ENCODE measurements at places on chromosomes 3 and 15. TPM values are rescaled to one million over a fixed set of nuclear protein-coding genes. Genes with fewer than 3 reads are reported as not detected.
A peak's percentile ranks its signal among the peaks of the same experiment; 100 is the strongest.

The ZMAT3 gene
- total RNA-seq = 18.5 TPM

DNA sequence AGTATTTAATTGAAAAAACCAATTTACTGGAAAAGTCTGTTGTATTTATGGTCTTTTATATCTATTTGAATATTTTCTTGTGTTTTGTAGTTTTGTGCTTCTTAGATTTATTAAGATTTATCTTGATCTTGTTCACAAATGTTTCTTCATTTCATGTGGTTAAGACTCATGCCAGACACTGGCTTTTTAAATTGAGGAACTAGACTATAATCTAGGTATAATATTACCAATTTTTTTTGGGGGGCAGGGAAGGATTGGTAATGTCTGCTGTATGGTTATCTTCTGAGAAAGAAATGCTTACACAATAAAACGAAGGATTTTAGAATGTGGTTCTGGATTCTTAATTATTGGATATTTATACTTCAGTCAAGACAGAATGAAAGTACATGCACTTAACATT is 24.9 kb downstream of the AP4E1 start:
- no peaks in the 10 kb centered on the region for H3K27me3 ChIP-seq
- no peak overlapping the region for H3K4me3 ChIP-seq
- no peak for DNase-seq
- H3K36me3 ChIP-seq = peaks cover 17% of the 10 kb centered on the region

GRCh38 chr15:51924156-51925068 is 47.2 kb downstream of the LEO1 start:
- no peak for DNase-seq
- H3K27ac ChIP-seq = no peak overlapping the region
- H3K4me3 ChIP-seq = no peak overlapping the region

DNA sequence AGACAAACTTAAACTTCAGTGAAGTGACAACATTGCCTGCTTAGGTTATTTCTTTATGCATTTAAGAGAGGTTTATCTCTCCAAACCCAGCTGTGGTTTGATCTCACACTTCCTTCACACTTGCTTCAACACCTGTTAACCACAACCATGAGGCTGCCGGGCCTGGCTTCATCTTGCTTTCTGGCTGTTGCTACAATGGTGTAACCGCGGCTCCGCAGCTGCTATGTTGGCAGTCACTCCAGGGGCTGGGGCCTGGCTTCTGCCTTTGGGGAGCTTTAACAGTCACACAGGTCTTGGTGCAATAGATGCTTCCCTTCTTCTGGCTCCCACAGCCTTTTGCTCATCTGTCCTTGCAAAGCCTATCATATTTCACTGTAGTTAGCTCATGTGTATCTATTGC is 72.9 kb upstream of the MNS1 start:
- DNase-seq = peak; percentile 53
- no peaks in the 10 kb centered on the region for H3K27me3 ChIP-seq
- peaks cover 7% of the 10 kb centered on the region for H3K4me1 ChIP-seq
- no peak overlapping the region for H3K27ac ChIP-seq
- no peaks in the 10 kb centered on the region for H3K36me3 ChIP-seq

- no peaks in the 10 kb centered on the region for H3K27me3 ChIP-seq
- no peak overlapping the region for H3K4me3 ChIP-seq
- H3K4me1 ChIP-seq = no peaks in the 10 kb centered on the region
- H3K36me3 ChIP-seq = no peaks in the 10 kb centered on the region
Observed at GRCh38 chr3:141370065-141370533, 1.8 kb downstream of the ZBTB38 start.

GRCh38 chr3:194333212-194333980 is 17.7 kb downstream of the CPN2 start:
- no peaks in the 10 kb centered on the region for H3K36me3 ChIP-seq
- peaks cover 6% of the 10 kb centered on the region for H3K4me1 ChIP-seq
- peak; percentile 85 for DNase-seq
- H3K27me3 ChIP-seq = peaks cover 12% of the 10 kb centered on the region
- H3K4me3 ChIP-seq = peak overlapping the region; percentile 38
- no peak overlapping the region for H3K27ac ChIP-seq

The GPR27 gene
- total RNA-seq = 0.38 TPM

DNA sequence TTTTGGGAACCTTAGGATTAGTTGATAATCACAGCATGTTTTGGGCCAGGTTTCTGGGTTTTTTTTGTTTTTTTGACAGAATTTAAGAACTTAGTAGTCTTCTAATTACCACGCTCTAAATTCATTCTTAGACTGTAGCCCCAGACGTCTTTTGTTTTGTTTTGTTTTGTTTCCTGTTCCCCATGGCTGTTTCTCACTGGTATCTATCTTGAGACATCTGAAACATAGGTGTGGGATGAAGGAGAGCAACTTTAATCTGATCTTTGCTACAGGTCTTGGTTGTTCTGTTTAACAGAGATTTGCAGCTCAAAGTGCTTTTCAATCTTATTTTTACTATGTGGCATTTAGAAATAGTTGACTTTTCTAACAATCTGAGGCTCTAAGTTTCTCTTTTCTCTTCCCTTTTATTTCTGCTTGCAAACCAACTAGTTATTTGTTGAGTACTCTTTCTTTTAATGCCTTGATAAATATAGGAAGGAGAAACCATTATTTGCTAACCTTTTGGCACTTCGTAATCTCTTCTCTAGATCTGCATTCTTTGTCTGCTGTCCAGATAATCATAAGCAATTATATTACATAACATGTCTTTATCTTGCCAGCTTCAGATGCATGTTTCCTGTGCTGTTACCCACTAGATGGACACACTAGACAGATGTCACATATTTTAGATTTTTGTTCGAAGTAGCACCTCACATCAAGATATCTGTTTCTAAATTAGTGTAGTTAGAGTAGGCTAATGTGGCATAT is 40.9 kb downstream of the FBXL2 start:
- no peak for DNase-seq
- H3K4me1 ChIP-seq = no peaks in the 10 kb centered on the region
- H3K27ac ChIP-seq = no peak overlapping the region
- H3K27me3 ChIP-seq = no peaks in the 10 kb centered on the region

DNA sequence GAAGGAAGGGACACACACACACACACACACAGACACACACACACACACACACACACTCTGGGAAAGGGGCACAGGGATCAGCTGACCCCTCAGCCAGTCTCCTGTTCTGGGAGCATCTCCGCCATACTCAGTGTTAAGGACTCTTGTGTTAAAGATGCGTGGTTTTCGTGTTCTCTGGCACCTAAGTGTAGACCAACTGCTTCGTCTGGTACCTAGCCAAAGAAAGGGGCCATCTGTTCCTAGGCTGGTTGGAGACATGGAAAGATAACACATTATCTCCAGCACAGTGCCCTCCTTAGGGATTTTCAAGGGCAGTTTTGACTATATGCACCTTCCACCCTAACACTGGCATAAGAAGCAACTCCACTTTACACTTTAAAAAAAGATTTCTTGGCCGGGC is 65.1 kb downstream of the EPHB1 start:
- no peak for DNase-seq
- H3K4me3 ChIP-seq = no peak overlapping the region
- no peaks in the 10 kb centered on the region for H3K27me3 ChIP-seq
- no peak overlapping the region for H3K27ac ChIP-seq
- no peaks in the 10 kb centered on the region for H3K36me3 ChIP-seq

The GRAMD2A gene
- total RNA-seq = not detected

- DNase-seq = no peak
- H3K27me3 ChIP-seq = no peaks in the 10 kb centered on the region
- no peak overlapping the region for H3K27ac ChIP-seq
- H3K36me3 ChIP-seq = no peaks in the 10 kb centered on the region
Observed at GRCh38 chr15:51625236-51625635, 2.7 kb upstream of the DMXL2 start.

- no peak for DNase-seq
- H3K27me3 ChIP-seq = no peaks in the 10 kb centered on the region
- no peak overlapping the region for H3K27ac ChIP-seq
- H3K4me3 ChIP-seq = no peak overlapping the region
- H3K4me1 ChIP-seq = no peaks in the 10 kb centered on the region
Observed at GRCh38 chr15:50018491-50018890, 100.5 kb downstream of the ATP8B4 start.

GRCh38 chr3:130543322-130543721 is 26.3 kb downstream of the COL6A6 start:
- H3K4me1 ChIP-seq = no peaks in the 10 kb centered on the region
- DNase-seq = no peak
- no peak overlapping the region for H3K4me3 ChIP-seq
- no peaks in the 10 kb centered on the region for H3K27me3 ChIP-seq

- H3K36me3 ChIP-seq = no peaks in the 10 kb centered on the region
- DNase-seq = no peak
- H3K4me1 ChIP-seq = no peaks in the 10 kb centered on the region
- no peak overlapping the region for H3K4me3 ChIP-seq
- no peak overlapping the region for H3K27ac ChIP-seq
- no peaks in the 10 kb centered on the region for H3K27me3 ChIP-seq
Observed at GRCh38 chr3:85151555-85151954, 192.8 kb downstream of the CADM2 start.

DNA sequence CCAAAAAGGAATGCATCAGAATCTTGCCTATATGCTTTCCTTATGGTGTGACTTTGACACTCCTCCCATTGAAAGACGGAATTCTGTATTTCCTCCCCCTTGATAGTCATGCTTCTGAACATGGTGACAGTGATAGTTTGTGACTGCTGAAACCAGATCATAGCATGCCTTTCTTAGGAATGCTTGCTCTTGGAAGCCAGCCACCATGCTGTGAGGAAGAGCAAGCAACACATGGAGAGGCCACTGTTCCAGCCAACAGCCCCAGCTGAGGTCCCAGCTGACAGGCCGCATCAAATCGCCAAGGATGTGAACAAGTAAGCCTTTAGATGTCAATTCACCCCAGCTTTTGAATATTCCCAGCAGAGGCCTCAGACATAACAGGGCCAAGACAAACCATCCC is 100.1 kb downstream of the IGF2BP2 start:
- no peak for DNase-seq
- no peaks in the 10 kb centered on the region for H3K27me3 ChIP-seq
- H3K4me3 ChIP-seq = no peak overlapping the region

GRCh38 chr3:146796078-146796477 is 190.9 kb upstream of the PLSCR5 start:
- no peak overlapping the region for H3K4me3 ChIP-seq
- DNase-seq = no peak
- no peaks in the 10 kb centered on the region for H3K36me3 ChIP-seq
- H3K27me3 ChIP-seq = no peaks in the 10 kb centered on the region

Data from CD4-positive, alpha-beta memory T cell (primary cell).